ENCODE measurements at places on chromosomes 13 and 19.

GRCh38 chr13:68690567-68690966 lies 1417.1 kb upstream of the ATXN8OS start:
- DNase-seq, result no peak

- no peak for DNase-seq
These were observed 463.5 kb downstream of the GPC6 start for GRCh38 chr13:93690139-93690538.

DNA sequence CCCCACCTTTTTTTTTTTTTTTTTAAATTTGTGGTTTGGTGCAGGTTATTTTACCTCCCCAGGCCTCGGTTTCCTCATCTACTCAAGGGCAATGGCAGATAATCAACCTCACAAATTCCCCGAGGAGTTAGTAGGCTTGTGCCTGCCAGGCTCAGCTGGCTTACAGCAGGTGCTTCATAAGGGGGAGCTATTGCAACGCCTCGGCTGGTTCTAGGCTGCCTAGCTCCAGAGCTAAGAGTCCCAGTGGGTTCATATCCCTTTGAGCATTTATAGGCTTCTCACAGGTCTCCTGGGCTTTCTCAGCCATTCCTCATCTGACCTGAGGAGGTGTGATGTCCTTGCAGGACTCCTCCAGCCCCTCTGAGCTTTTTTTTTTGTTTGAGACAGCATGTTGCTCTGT lies 10.6 kb downstream of the BCKDHA start:
- no peak for DNase-seq

- no peak for DNase-seq
These were observed 85.8 kb upstream of the ZNF91 start for GRCh38 chr19:23481043-23481442.

- DNase-seq, result no peak
These were observed 28.2 kb downstream of the KCNC3 start for GRCh38 chr19:50300814-50301606.

GRCh38 chr13:31686670-31687425 lies 52.5 kb upstream of the RXFP2 start:
- no peak for DNase-seq

GRCh38 chr13:52411629-52412028 lies 5.7 kb upstream of the THSD1 start:
- no peak for DNase-seq

GRCh38 chr13:23777575-23777870 lies 111.7 kb downstream of the MIPEP start:
- no peak for DNase-seq

DNA sequence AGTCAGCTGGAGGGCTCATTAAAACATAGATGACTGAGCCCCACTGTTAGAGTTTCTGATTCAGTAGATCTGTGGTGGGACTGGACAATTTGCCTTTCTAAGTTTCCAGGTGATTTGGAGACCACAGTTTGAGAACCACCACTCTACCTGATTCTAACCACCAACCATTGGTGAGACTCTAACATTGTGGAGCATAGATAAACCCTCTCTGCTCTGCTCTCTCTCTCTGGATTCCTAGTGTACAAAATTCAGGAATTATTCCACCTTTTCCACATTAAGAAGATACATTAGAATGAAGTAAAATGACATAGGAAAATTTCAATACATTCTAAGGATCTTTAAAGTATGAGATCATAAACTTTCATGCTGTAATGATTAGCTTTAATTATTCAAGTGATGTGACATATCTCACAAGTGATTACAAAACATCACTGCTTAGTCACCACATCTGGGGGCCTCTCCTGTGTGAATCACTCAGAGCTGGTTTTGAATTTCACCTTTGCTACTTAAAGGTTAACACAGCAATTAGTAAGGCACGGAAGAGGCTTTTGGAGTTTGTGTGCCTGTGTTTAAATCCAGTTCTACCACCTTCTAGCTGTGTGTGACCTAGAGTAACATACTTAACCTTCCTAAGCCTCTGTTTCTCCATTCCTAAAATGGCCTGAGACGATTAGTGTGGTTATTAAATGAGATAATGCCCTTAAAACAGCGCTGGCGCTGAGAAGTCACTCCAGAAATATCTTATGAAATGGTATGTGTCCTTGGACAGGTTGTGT lies 78.5 kb upstream of the NBEA start:
- DNase-seq, result no peak

GRCh38 chr13:51771418-51772104 lies 32.4 kb downstream of the DHRS12 start:
- DNase-seq, result no peak

- DNase-seq, result no peak
These were observed 75.8 kb upstream of the MAB21L1 start for GRCh38 chr13:35552172-35552844.
